NCI-H774 (cell line): ENCODE measurements at places on chromosomes 1 and 21.

- DNase-seq, result no peak
These were observed 810 bp downstream of the RGS5 start for GRCh38 chr1:163201906-163202305.

DNA sequence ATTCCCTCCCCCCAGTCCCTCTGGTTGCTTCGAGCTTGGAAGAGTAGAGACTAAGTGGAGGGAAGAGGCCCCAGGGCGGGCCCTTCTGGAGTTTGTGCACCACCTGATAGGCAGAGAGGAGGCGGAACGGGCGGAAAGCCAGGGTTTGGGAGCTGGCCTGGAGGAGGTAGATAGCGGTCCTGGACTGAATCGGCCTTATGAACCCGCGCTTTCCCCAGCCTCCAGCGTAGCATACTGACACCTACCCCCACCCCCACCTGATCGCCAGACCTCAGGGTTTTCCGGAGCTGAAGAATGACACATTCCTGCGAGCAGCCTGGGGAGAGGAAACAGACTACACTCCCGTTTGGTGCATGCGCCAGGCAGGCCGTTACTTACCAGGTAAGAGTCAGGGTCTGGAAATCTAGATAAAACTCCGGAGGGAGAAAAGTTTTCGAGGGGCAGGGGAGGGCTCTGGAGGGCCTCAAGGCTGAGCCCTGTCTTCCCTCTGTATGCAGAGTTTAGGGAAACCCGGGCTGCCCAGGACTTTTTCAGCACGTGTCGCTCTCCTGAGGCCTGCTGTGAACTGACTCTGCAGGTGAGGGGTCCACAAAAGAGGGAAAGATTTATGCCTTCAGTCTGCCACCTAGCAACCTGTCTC, 705 bp downstream of the UROD start:
- peak; percentile 58 for DNase-seq

DNA sequence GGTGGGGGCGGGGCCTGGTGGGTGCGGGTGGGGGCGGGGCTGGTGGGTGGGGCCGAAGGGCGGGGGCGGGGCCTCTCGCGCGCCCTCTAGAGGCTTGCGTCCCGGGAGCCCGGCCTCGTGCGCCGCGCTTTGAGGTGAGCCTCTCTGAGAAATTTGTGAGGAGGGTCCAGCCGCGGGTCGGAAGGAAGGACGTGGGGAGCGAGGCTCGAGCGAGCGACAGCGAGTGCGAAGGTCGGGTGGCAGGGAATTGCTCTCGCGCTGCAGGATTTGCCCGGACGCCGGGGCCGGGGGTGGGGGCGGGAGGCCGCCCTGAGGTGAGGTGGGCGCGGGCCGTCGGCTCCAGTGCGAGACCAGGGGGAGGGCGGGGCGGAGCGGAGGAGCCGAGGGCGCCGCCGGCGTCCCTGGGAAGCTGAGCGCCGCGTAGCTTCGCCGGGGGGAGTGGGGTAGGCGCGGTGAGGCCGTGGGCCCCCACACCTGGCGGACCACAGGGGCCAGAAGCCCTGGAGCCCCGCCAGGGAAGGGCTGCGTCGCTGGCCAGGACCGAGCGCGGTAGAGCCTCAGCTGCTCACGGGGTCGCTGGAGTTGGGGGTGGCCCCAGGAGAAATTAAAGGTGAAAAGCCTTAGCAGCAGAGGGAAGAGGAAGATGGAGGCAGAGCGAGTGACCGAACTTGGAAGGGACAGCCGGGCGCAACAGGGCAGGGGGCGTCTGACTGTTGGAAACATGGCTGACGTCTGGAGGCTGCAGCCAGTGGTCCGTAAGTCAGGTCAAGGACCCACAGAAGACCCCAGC, 754 bp upstream of the LSS start:
- no peak for DNase-seq

GRCh38 chr1:241479294-241479693, 40.3 kb downstream of the FH start:
- DNase-seq, result no peak

GRCh38 chr1:200338451-200338850, 71.4 kb downstream of the ZNF281 start:
- no peak for DNase-seq

GRCh38 chr1:201861448-201861847, 27.2 kb upstream of the SHISA4 start:
- DNase-seq, result no peak

GRCh38 chr1:66840929-66841328, 39.9 kb upstream of the INSL5 start:
- no peak for DNase-seq

- DNase-seq, result no peak
These were observed 3.5 kb downstream of the SLAMF7 start for GRCh38 chr1:160742428-160743127.

DNA sequence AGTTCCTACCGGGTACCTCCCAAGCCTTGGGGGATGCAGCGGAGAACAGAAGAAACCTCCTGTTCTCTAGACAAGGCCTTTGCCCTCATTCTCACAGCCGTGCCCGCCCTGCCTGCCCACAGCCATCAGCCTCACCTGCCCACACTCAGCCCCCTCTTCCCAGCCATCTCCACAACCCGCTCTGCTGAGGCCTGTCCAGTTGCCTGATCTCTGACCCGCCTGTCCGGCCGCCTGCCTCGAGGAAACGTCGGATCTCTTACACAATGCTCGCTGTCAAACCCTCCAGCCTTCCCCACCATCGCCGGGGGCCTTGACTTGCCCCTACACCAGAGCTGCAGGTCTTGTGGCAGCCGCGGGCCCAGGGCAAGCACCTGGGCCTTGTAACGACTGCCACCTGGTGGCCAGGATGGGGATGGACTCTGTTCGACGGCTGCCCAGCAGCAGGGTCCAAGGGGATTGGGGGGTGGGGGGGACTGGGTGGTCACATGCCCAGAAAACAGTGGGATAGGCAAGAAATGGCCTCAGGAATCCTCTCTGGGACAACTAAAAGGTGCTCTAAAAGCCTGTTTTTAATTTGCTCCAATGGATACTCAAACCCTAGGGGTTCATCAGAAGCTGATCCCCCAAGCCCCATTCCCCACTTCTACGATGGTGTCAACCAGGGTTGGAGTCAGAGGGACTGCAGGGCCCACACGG, 31.0 kb downstream of the SLC45A1 start:
- no peak for DNase-seq

DNA sequence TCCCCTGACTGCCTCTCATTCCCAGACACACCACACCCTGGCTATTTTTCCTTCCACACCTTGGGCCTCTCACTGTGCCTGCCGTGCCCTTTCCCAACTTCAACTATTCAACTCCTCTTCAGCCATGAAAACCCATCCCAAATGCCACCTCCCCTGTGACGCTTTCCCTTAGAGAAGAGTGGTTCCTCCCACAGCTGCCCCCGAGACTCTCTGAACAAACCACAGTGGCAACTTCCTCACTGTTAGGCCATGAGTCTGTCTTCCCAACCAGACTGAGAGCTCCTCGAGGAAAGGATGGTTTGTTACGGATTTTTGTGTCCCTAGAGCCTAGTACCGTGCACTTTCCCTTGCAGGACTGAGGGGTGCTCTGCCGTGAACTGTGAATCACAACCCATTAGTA, 59.2 kb downstream of the LRRN2 start:
- DNase-seq, result no peak

- peak; percentile 90 for DNase-seq
These were observed 153.3 kb downstream of the TOMM20 start for GRCh38 chr1:234975122-234975940.

- DNase-seq, result no peak
These were observed 87.0 kb upstream of the BTG3 start for GRCh38 chr21:17699524-17700189.

- DNase-seq, result no peak
These were observed 618 bp downstream of the SH3BGR start for GRCh38 chr21:39452207-39452969.

- DNase-seq, result peak; percentile 84
These were observed 5.9 kb downstream of the ANKRD35 start for GRCh38 chr1:145879775-145880174.

DNA sequence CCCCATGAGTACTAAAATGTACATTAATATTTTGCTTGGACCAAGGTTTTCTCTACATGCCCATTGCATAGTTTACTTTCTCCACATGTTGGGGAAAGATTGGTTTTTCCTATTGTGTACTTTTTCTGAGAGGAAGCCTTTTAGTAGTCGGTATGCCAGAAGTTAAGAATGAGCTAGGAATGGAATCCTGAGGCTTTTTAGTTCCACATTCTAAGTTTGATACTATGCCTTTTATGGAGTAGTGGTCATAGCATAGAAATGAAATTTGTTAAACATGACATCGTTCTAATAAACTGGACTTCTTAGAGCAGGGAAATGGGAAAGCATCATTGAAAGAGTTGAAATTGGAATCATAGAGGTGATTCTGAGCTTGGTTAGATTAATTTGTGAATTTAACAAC, 64.3 kb downstream of the BCL9 start:
- no peak for DNase-seq

DNA sequence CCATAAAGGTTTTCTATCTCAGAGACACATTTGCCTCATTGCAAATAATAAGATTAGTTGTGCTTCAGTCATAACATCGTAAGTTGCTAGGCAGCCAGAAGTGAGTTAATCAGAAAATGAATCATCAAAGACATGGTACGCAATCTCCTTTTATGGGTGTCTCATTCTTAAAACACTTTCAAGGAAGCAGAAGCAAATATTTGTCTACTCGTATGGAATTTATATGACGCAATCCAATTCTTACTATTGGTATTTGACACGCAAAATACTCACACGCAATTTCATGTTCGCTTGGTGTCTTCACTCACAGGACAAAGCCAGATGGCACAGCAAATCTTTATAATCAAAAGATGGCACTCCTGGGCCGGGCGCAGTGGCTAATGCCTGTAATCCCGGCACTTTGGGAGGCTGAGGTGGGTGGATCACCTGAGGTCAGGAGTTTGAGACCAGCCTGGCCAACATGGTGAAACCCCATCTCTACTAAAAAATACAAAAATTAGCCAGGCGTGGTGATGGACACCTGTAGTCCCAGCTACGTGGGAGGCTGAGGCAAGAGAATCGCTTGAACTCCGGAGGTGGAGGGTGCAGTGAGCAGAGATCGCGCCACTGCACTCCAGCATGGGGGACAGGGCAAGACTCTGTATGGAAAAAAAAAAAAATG, 56.4 kb downstream of the HLCS start:
- DNase-seq, result no peak

DNA sequence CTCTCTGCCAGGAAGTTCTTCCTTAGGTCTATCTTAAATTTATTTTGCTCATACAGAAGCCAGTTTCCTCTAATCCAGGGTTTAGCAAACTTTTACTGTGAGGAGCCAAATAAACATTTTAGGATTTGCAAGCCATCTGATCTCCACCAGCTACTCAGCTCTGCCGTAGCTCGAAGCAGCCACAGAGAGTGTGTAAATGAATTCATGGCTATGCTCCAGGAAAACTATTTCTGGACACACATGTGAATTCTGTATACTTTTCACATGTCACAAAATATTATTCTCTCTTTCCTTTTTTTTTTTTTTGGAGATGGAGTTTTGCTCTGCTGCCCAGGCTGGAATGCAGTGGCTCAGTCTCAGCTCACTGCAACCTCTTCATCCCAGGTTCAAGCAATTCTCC, 13.4 kb upstream of the AGTRAP start:
- DNase-seq, result no peak

- DNase-seq, result no peak
These were observed 70.1 kb downstream of the SSBP3 start for GRCh38 chr1:54336116-54336515.

- no peak for DNase-seq
These were observed 186.4 kb downstream of the ZBTB18 start for GRCh38 chr1:244237445-244237844.

GRCh38 chr1:94063379-94063778, 57.6 kb downstream of the ABCA4 start:
- no peak for DNase-seq

- no peak for DNase-seq
These were observed 218.4 kb downstream of the HLX start for GRCh38 chr1:221097479-221098281.

DNA sequence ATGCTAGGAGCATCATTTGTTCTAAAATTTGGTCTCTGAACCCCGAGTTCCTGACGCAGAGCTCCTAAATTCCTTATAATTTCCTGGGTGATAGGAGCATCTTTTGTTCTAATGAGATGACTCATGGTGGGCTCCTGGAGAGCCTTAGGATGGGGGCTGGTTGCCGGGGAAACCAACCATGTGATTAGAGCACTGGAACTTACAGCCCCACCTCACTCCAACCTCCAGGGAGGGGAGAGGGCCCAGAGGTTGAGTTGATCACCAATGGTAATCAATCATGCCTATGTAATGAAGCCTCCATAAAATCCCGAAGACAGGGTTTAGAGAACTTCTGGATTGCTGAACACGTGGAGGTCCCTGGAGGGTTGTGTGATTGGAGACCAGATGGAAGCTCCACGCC, 7.7 kb downstream of the SHISAL2A start:
- no peak for DNase-seq

DNA sequence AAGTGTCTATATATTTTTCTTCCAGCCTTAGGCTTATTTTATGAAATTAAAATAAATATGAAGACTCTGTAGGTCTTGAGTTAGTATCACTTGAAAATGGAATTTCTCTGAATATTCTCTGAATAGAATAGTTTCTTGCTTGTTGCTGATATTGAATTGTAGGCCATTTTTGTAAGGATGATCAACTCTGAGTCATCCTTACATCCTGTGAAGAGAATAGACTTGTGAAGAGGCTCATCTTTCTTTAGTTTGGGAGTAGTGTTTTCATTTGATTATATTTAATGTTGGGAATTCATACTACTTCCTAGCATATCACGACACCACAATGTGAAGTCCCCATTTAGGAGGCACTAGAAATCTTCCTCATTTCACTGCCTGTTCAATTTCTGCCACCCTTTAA, 27.5 kb upstream of the CD1D start:
- no peak for DNase-seq

- peak; percentile 57 for DNase-seq
These were observed 5.1 kb upstream of the CTSK start for GRCh38 chr1:150813028-150813707.

DNA sequence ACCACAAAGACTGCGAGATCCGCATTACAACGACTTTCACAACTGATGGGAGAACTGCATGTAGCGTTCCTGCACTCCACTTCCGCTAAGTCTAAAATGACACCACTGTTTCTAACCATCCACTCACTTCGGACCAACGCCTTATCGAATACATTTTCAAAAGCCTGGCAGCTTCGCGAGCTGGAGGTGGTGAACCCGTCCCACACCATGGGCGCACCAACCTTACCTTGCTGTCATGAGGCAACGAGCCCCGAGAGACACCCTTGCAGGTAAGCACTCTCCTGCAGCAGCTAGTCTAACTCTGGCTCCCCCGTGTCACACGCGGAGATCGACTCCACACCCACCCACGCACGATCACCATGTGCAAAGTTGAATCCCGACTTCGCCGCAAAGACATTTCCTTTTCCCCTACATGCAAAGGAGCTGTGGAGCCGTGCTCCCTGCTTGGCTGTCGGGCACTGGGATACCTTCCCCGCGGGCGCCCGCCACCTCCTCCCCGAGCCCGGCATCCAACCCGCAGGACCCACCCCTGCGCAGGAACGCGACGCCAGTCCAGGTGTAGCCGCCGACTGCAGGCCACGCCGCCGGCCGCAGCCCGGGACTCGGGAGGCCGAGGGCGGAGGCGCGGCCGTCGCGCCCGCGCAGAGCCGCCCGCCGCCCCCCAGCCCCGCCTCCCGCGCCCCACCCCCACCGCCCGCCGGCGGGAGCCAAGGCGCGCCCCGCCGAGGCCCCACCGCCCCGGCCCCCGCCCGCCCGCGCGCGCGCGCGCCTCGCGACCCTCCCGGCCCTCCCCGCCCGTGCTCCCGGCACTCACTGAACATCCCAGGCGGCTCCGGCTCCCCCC, 629 bp downstream of the TAF5L start:
- peak; percentile 72 for DNase-seq

GRCh38 chr1:27418326-27419185, 26.1 kb downstream of the GPR3 start:
- no peak for DNase-seq

GRCh38 chr1:197677752-197678295, 97.5 kb downstream of the DENND1B start:
- no peak for DNase-seq
